ENCODE measurements at places on chromosomes 11 and 22. TPM values are rescaled to one million over a fixed set of nuclear protein-coding genes. Genes with fewer than 3 reads are reported as not detected.
A peak's percentile ranks its signal among the peaks of the same experiment; 100 is the strongest.

DNA sequence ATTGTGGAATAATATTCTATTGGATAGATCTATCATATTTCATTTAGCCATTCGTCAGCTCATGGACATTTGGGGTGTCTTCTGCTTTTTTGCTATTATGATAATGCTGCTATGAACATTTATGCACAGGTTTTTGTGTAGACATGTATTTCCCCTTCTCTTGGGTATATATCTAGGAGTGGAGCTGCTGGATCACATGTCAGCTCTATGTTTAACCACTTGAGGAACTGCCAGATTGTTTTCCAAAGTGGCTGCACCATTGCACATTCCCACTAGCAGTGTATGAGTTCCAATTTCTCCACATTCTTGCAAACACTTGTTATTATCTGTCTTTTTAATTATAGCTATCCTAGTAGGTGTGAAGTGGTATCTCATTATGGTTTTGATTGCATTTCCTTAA is 75.0 kb downstream of the C11orf65 start:
- H3K27ac ChIP-seq = no peak overlapping the region
- H3K27me3 ChIP-seq = no peaks in the 10 kb centered on the region
- no peak for DNase-seq
- H3K36me3 ChIP-seq = no peaks in the 10 kb centered on the region

DNA sequence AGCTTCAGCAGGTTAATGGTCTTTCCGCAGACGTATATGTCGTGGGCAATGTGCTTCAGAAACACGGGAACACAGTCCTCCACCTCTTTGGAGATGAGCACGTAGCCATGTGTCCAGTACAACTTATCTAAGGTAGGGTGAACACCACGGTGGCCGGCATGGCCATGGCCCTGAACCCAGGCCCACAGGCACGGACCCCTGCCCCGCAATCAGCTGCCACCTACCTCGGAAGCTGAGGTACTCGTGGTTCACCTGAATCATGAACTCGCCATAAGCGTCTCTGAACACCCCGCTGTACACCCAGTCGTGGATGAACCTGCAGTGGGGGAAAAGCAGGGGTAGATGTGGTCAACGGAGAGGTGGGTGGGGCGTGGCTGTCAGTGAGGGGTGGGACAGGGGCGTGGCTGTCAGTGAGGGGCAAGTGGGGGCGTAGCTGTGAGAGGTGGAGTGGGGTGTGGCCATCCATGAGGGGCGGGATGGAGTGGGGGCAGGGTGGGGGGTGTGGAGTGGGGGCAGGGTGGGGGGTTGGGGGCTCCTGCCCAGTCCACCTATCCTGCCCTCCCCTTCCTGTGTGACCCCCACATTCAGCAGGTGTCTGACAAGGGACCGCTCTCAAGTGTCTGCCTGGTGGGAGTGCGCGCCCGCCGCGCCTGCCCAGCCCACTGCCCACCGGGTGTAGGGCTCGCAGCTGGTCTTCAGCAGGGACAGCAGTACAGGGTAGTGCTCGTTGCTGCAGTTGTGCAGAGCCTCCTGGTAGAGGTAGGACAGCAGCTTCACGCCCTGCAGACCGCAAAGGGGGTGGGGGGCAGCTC is 18.6 kb downstream of the TUBGCP6 start:
- H3K27ac ChIP-seq = no peak overlapping the region
- peaks cover 7% of the 10 kb centered on the region for H3K36me3 ChIP-seq
- H3K27me3 ChIP-seq = no peaks in the 10 kb centered on the region
- no peak for DNase-seq
- H3K4me3 ChIP-seq = no peak overlapping the region

DNA sequence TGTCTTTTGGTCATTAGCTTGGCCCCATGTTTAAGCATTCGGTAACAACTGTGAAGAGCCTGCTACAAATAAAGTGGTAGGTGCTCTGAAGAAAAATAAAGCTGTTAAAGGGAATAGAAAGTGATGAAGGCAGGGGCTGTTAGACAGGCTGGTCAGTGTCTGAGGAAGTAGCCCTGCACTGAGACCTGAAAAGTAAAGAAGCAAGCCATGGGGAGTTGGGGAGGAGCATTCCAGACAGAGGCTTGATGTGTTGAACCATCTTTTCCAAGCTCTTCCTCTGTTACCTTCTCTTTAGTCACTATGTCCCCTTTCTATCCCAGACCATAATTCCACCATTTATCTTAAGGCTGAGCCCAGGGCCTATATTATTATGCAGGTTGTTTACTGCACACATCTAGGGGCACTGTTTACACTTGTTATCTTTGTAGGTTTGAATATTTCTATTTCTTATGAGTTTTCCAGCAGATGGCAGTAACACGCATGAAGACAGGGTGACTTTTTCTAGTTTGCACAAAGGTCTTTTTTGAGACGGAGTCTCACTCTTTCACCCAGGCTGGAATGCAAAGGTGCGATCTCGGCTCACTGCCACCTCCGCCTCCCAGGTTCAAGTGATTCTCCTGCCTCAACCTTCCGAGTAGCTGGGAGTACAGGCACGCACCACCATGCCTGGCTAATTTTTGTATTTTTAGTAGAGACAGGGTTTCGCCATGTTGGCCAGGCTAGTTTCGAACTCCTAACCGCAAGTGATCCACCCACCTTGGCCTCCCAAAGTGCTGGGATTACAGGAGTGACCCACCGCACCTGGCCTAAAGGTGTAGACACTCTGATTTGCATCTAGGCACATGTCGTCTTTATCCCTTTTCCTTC is 23.0 kb downstream of the ZFTA start:
- no peak overlapping the region for H3K27ac ChIP-seq
- no peak overlapping the region for H3K4me3 ChIP-seq
- no peaks in the 10 kb centered on the region for H3K27me3 ChIP-seq
- no peaks in the 10 kb centered on the region for H3K4me1 ChIP-seq
- no peak for DNase-seq
- H3K36me3 ChIP-seq = no peaks in the 10 kb centered on the region

- H3K27ac ChIP-seq = no peak overlapping the region
- no peak overlapping the region for H3K4me3 ChIP-seq
- no peaks in the 10 kb centered on the region for H3K27me3 ChIP-seq
- peaks cover 16% of the 10 kb centered on the region for H3K4me1 ChIP-seq
- no peaks in the 10 kb centered on the region for H3K36me3 ChIP-seq
Measured at GRCh38 chr11:128036556-128037093, 550.7 kb downstream of the ETS1 start.

- peak; percentile 23 for DNase-seq
- no peaks in the 10 kb centered on the region for H3K36me3 ChIP-seq
- H3K27ac ChIP-seq = no peak overlapping the region
- H3K4me1 ChIP-seq = no peaks in the 10 kb centered on the region
Measured at GRCh38 chr11:19557720-19558140, 154.9 kb upstream of the NAV2 start.

- no peaks in the 10 kb centered on the region for H3K36me3 ChIP-seq
- no peak overlapping the region for H3K27ac ChIP-seq
- no peak overlapping the region for H3K4me3 ChIP-seq
- DNase-seq = no peak
Measured at GRCh38 chr11:126573325-126573978, 218.0 kb downstream of the ST3GAL4 start.

- H3K4me3 ChIP-seq = no peak overlapping the region
- no peaks in the 10 kb centered on the region for H3K36me3 ChIP-seq
- no peaks in the 10 kb centered on the region for H3K27me3 ChIP-seq
Measured at GRCh38 chr11:130587658-130588057, 139.2 kb downstream of the ADAMTS15 start.

DNA sequence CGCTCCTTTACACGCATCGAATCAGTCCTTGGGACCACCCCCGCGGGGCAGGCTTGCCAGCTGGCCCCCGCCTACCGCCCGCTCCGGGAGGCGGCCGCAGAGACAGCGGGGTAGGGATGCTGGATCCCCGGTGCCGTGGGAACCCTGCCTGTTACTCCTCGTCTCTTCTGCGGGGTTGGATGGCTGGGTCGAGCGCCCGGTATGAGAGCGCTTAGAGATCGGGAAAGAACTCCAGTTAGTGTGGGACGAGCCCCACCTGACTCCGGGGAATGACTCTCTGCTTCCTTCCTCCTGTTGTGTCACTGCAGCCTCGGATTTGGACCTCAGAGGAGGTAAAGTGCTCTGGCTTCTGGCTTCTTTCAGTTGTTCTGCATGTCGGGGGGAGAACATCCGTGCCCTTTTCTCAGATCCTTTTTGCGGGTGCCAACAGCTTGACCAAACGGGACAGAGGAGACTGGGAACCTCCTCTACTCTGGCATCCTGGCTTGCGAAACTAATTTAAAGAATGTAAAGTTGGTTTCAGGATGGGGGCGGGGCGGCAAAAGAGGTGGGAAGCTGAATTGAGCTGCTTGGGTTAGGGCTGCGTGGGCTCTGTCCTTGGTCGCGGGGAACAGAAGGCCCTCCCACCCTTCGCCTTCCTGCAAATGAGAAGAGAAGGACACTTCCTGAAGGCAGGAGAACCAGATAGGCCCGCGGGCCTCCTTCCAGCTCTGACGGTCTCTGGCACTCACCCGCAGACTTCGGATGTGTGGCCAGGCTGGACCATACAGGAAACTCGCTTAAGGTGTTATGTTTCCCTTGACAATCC is 938 bp downstream of the LAYN start:
- peak overlapping the region; percentile 79 for H3K27ac ChIP-seq
- H3K4me1 ChIP-seq = peaks cover 25% of the 10 kb centered on the region
- H3K4me3 ChIP-seq = peak overlapping the region; percentile 69
- DNase-seq = peak; percentile 91
- H3K27me3 ChIP-seq = no peaks in the 10 kb centered on the region

DNA sequence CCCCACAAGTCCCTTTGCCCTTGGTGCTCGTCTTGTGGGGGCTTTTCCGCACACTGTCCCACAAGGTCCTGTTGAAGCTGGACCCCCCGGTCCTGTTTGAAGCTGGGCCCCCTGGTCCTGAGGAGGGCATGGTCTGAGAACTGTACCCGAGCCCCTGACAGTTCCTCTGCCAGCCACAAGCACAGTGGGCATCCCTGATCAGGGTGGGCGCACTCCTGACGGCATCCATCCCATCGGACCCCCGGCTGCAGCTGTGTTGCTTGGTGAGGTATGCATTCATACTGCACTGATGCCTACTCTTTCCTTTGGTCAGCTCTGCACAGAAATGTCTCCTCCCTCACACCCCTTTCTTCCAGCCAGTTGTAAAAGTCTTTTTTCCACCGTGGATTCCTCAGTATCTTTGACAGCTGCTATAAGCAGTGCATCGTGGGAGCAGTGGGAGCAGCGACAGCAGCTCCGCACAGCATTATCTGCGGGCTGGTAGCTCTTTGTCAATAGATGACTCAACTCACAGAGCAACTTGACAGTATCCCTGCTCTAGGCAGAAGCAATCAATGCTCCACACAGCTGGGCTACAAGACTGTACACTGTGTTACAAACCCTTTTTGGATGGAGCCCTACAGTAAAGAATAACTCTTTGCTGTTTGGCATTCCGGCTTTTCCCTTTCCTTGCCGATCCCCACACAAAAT is 1030.8 kb upstream of the CCDC90B start:
- peak; percentile 70 for DNase-seq
- peaks cover 7% of the 10 kb centered on the region for H3K4me1 ChIP-seq
- H3K4me3 ChIP-seq = peak overlapping the region; percentile 15
- H3K36me3 ChIP-seq = no peaks in the 10 kb centered on the region
- H3K27me3 ChIP-seq = no peaks in the 10 kb centered on the region
- H3K27ac ChIP-seq = no peak overlapping the region

DNA sequence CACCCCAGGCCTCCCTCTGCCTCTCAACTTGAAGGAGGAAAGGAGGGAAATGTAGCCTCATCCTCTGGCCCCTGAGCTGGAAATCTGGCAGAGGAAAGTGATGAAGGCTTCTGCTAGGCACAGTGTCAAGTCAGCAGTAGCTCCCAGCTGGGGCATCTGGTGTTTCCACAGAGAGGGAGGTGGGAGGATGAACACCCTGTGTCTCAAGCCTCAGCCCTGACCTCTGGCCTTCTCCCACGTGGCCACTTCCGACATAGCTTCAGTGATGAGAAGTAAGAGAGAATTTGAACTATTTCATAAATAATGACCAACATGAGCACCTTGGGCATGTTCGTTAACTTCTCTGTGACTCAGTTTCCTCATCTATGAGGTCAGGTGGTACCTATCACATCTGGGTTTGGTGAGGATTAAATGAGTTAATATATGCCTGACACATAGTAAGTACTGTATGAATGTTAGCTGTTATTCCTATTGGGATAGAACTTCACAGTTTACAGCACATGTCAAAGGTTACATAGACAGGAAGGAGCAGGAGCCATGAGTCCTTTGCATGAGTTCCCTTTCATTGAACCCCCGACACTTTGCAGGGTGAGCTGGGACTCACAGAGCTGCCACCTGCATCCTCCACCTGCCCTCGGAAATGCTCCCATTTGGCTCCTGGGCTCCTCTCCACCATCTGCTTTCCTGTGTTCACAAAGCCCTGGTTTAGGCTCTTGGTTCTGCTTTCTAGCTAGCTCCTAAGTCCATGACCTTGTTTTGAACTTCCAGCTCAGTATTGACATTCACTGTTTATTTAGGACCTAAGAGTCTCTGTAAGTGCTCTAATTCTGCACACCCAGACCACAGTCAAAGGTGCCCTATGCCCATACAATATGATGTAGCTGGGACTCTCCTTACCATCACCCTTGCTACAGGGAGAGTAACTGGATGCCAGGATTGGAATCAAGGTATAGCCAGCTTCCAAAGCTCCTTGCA is 61.7 kb downstream of the CSNK2A3 start:
- no peaks in the 10 kb centered on the region for H3K4me1 ChIP-seq
- H3K4me3 ChIP-seq = no peak overlapping the region
- no peaks in the 10 kb centered on the region for H3K36me3 ChIP-seq
- peaks cover 32% of the 10 kb centered on the region for H3K27me3 ChIP-seq
- DNase-seq = no peak

GRCh38 chr11:19432370-19433061 is 191.8 kb upstream of the E2F8 start:
- no peak overlapping the region for H3K4me3 ChIP-seq
- peak; percentile 93 for DNase-seq
- no peaks in the 10 kb centered on the region for H3K36me3 ChIP-seq
- peaks cover 29% of the 10 kb centered on the region for H3K27me3 ChIP-seq
- H3K4me1 ChIP-seq = peaks cover 9% of the 10 kb centered on the region
- no peak overlapping the region for H3K27ac ChIP-seq

- H3K4me1 ChIP-seq = peaks cover 10% of the 10 kb centered on the region
- H3K27ac ChIP-seq = no peak overlapping the region
- H3K4me3 ChIP-seq = no peak overlapping the region
- DNase-seq = no peak
Measured at GRCh38 chr22:39155421-39155820, 2.9 kb upstream of the CBX7 start.

- DNase-seq = no peak
- no peak overlapping the region for H3K4me3 ChIP-seq
- H3K27me3 ChIP-seq = no peaks in the 10 kb centered on the region
- H3K4me1 ChIP-seq = peaks cover 14% of the 10 kb centered on the region
Measured at GRCh38 chr11:27864611-27865010, 164.4 kb upstream of the BDNF start.

DNA sequence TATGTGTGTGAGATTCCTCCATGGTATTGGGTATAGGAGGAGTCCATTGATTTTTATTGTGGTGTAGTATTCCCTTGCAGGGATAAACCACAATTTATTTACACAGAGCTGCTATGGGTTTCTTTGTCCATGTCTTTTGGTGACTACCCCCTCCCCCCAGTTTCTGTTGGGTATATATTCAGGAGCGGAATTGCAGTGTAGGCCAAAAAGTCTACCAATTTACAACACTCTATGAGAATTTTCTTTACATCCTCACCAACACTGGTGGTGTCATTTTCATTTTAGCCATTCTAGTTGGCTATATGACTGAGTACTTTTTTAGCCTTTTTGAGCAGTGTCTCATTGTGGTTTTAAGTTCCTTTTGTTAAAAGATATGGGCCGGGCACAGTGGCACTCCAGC is 55.2 kb upstream of the ATXN10 start:
- H3K27ac ChIP-seq = no peak overlapping the region
- no peaks in the 10 kb centered on the region for H3K36me3 ChIP-seq
- H3K4me3 ChIP-seq = no peak overlapping the region
- peaks cover 10% of the 10 kb centered on the region for H3K4me1 ChIP-seq
- no peak for DNase-seq
- H3K27me3 ChIP-seq = no peaks in the 10 kb centered on the region

Gene KRTAP5-7
- total RNA-seq = not detected

Gene ADAMTS15
- total RNA-seq = 13.8 TPM

Gene PRG2
- not detected for total RNA-seq

Gene BACE1
- total RNA-seq = 32.6 TPM

Gene SPDYC
- total RNA-seq = not detected

Gene TMPRSS6
- not detected for total RNA-seq

Data from astrocyte (in vitro differentiated cells and primary cell).